ENCODE measurements at places on chromosomes 5 and 9.

DNA sequence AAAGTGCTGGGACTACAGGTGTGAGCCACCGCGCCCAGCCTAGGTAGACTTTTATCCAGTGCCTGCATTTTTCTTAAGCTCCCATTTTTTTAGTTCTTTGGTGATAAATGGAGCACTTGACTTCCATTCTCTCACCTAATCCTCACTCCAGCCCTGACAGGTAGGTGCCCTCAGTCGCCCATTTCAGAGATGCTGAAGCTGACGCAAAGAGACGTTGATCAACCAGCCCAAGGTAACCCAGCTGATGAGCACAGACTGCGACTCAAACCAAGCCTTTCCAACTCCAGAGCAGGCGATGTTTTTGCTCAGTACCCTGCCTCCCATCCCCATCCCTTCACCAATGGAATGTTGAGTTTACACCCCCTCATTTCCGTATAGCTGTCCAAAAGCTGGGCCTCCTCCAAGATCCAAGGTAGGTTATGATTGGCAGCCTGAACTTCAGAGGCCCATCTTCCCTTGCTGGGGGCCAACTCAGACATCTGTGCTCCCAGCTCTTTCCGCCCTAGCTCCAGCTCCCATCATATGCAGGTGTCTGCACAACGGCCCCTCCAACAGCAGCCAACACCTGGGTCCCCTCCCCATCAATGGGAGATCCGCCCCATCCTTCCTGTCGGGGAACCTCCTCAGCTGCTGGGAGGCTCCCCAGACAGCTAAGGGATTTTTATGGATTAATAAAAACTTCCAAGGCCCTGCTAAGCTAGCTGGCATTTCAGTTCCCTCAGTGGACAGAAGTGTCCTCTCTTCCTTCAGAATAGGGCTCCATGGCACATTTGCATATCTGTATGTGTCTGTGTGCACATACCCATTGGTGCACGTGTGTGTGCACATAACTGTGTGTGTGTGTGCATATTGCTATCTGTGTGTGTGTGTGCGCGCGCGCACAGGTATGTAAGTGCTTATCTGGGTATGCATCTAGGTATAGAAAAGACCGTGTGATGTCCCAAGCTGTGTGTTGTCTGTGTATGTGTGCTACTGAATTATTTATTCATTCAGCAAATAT, 39.3 kb upstream of the VDAC1 start:
- no peak for DNase-seq

DNA sequence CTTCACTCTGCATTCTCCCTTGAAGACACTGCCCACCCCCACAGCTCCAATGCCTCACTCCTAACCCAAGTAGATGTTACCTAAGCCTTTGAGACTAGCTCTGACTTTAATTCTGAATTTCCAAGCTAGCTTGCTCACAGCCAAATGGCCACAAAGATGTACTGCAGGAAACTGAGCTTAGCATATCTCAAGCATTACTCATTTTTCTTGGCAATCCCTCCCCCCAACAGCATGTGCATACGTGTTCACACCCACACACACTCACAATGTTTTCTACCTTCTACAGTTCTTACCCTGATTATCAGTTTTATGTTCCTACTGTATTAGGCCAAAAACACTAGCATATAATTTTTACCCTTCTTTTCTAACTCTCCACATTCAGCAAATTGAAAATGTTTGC, 13.7 kb upstream of the GRIA1 start:
- DNase-seq, result no peak

- DNase-seq, result no peak
These were observed 111.3 kb downstream of the EGFLAM start for GRCh38 chr5:38369692-38370091.

- no peak for DNase-seq
These were observed 69.1 kb downstream of the DEPDC1B start for GRCh38 chr5:60630836-60631235.

- no peak for DNase-seq
These were observed 269.2 kb downstream of the TMEM38B start for GRCh38 chr9:105963343-105964099.

DNA sequence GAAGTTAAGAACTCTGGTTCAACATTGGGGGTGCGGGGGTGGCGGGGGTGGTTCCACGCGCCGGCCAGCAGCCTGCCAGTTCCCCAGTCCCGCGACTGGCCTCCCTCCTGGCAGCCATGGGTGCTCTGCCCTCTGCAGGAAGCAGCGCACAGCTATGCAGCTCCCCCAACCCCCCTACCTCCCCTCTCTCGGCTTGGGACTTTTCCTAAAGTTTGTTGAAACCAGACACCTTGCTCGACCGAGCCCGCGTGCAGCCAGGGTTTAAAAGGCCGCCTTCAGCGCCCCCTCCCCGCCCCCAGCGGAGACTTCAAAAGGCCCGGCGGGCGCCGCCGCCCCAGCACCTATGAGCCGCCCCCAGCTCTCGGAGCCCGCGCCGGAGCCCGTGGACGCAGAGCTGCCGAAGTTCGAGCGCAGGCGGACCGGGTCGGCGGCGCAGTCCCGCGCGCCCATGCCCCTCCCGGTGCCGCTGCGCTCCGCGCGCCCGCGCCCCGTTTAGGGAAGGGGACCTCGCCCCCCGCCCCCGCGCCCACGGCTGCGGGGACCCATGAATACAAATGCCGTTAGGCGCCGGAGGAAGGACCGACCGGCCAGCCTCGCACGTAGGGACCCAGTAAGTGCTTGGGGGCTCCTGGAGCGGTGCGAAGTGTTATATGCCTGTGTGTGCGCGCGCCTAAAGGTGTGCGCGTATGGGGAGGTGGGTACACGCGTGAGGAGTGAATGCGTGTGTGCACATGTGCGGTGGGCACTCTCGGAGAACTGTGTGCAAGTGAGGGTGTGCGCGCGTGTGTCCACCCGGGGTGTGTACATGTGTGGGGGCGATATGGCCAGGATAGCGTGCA, 1.4 kb upstream of the COL27A1 start:
- DNase-seq, result no peak
